Neural progenitor cell (in vitro differentiated cells): ENCODE measurements at places on chromosomes 4 and X. TPM values are rescaled to one million over a fixed set of nuclear protein-coding genes. Genes with fewer than 3 reads are reported as not detected.
A peak's percentile ranks its signal among the peaks of the same experiment; 100 is the strongest.

GRCh38 chr4:76897536-76898384, at the start of gene SOWAHB:
Gene SOWAHB (minus strand): TSS chr4:76898144. CDS start chr4:76897849, 295 bp downstream.
- H3K27ac ChIP-seq, result no peak within 1 kb of the TSS
- no peaks in the 10 kb centered on the region for H3K36me3 ChIP-seq
- peaks cover 96% of the 10 kb centered on the region for H3K27me3 ChIP-seq
- H3K4me1 ChIP-seq, result peaks cover 5% of the 10 kb centered on the region
- peak within 1 kb of the TSS; percentile 56 for H3K4me3 ChIP-seq
- peak; percentile 66 for DNase-seq

- no peaks in the 10 kb centered on the region for H3K36me3 ChIP-seq
- peaks cover 6% of the 10 kb centered on the region for H3K4me1 ChIP-seq
- DNase-seq, result no peak
- H3K4me3 ChIP-seq, result no peak overlapping the region
- H3K27me3 ChIP-seq, result no peaks in the 10 kb centered on the region
- no peak overlapping the region for H3K27ac ChIP-seq
These were observed 99.5 kb downstream of the CXXC4 start for GRCh38 chr4:104395168-104395614.

GRCh38 chrX:9342561-9343051, 122.3 kb upstream of the TBL1X start:
- no peaks in the 10 kb centered on the region for H3K36me3 ChIP-seq
- H3K4me1 ChIP-seq, result peaks cover 11% of the 10 kb centered on the region
- no peaks in the 10 kb centered on the region for H3K27me3 ChIP-seq
- H3K4me3 ChIP-seq, result peak overlapping the region; percentile 51
- no peak overlapping the region for H3K27ac ChIP-seq

GRCh38 chr4:139214039-139214534, 37.1 kb upstream of the ELF2 start:
- H3K27ac ChIP-seq, result no peak overlapping the region
- H3K4me3 ChIP-seq, result no peak overlapping the region
- peak; percentile 44 for DNase-seq
- no peaks in the 10 kb centered on the region for H3K27me3 ChIP-seq
- no peaks in the 10 kb centered on the region for H3K36me3 ChIP-seq
- H3K4me1 ChIP-seq, result no peaks in the 10 kb centered on the region

- DNase-seq, result no peak
- H3K4me3 ChIP-seq, result no peak overlapping the region
- H3K27ac ChIP-seq, result no peak overlapping the region
- H3K4me1 ChIP-seq, result peaks cover 12% of the 10 kb centered on the region
These were observed 6.2 kb downstream of the CLCN3 start for GRCh38 chr4:169626331-169627282.

DNA sequence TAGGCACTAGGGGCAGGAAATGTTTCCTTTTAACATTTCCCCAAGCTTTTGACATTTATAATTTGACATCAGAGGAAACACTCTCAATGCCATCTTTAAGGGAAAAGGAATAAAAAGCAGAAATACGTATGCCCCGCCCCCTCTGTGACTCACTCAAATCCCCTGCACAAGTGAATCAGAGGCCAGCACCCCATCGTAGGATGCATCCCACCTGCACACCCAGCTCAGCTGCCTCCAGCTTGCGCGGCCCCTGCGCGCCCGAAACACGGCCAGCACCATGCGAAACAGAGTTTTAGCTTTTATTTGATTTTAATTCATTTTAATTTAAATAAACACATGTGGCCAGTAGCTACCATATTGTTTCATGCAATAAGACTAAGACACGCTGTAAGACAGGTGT, 29.5 kb downstream of the ABLIM2 start:
- H3K4me1 ChIP-seq, result no peaks in the 10 kb centered on the region
- H3K27me3 ChIP-seq, result no peaks in the 10 kb centered on the region
- no peaks in the 10 kb centered on the region for H3K36me3 ChIP-seq
- no peak overlapping the region for H3K27ac ChIP-seq
- no peak overlapping the region for H3K4me3 ChIP-seq

GRCh38 chrX:41481264-41482109, 34.3 kb downstream of the NYX start:
- H3K27me3 ChIP-seq, result no peaks in the 10 kb centered on the region
- peaks cover 32% of the 10 kb centered on the region for H3K4me1 ChIP-seq
- DNase-seq, result peak; percentile 50
- H3K4me3 ChIP-seq, result no peak overlapping the region
- H3K27ac ChIP-seq, result no peak overlapping the region

DNA sequence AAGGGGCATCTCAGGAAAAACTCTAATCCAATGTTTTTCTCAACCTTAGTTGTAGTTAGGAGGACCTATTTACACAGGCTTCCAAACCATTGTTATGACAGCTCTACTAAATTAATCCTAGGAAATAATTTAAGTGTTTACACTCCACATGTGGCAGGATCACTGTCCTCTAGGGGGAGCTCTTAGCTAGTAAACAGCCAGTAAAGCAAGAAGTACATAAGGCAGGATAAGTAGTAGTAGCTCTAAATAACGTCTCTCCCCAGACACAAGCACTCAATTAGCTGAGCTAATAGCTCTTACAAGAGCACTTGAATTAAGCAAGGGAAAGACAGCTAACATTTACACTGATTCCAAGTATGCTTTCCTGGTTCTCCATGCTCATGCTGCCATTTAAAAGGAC, 37.3 kb downstream of the NUDT11 start:
- no peak overlapping the region for H3K4me3 ChIP-seq
- no peaks in the 10 kb centered on the region for H3K36me3 ChIP-seq
- no peak overlapping the region for H3K27ac ChIP-seq

DNA sequence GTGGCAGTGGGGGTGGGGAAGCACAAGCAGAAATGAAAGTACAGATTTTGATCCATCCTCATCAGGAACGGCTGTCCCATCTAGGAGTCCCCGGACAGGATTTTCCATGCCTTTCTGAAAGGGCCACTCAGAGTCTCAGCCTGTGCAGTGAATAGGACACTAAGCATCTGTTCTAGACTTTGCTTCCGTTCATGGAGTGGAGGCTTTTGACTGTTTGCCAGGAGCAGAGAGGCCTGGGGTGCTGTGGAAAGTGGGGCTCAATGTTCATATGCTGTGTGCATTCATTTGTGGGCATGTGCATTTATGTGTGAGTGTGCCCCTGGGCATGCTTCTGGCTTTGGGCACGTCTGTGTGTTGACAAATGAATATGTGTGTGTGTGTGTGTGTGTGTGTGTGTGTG, 25.6 kb upstream of the MAMLD1 start:
- H3K4me1 ChIP-seq, result no peaks in the 10 kb centered on the region
- no peaks in the 10 kb centered on the region for H3K36me3 ChIP-seq
- no peaks in the 10 kb centered on the region for H3K27me3 ChIP-seq
- no peak overlapping the region for H3K4me3 ChIP-seq
- DNase-seq, result no peak

- H3K27ac ChIP-seq, result no peak overlapping the region
- no peaks in the 10 kb centered on the region for H3K4me1 ChIP-seq
- no peak for DNase-seq
- H3K4me3 ChIP-seq, result no peak overlapping the region
These were observed 34.6 kb upstream of the AADAT start for GRCh38 chr4:170124406-170124805.

- H3K4me3 ChIP-seq, result no peak overlapping the region
- H3K4me1 ChIP-seq, result no peaks in the 10 kb centered on the region
- no peak for DNase-seq
- no peaks in the 10 kb centered on the region for H3K36me3 ChIP-seq
- H3K27ac ChIP-seq, result no peak overlapping the region
- no peaks in the 10 kb centered on the region for H3K27me3 ChIP-seq
These were observed 17.1 kb upstream of the C1QTNF7 start for GRCh38 chr4:15410750-15411149.

DNA sequence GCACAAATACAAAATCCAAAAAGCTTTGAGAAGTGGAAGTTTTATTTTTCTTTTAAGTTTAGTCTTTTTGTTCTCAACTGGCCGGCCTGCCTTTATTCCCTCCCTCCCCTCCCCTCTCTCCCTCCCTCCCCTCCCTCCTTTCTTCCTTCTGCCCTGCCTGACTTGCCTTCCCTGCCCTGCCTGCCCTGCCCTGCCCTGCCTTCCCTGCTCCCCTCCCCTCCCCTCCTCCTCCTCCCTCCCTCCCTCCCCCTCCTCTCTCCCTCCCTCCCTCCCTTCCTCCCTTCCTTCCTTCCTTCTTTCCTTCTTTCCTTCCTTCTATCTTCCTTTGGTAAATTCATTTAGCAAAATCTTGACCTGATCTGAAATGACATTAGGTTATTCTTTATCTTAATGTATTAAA, 69.8 kb upstream of the LIMCH1 start:
- H3K36me3 ChIP-seq, result no peaks in the 10 kb centered on the region
- no peak overlapping the region for H3K4me3 ChIP-seq
- no peak overlapping the region for H3K27ac ChIP-seq
- no peak for DNase-seq

- no peak for DNase-seq
- no peaks in the 10 kb centered on the region for H3K4me1 ChIP-seq
- no peaks in the 10 kb centered on the region for H3K36me3 ChIP-seq
- H3K27me3 ChIP-seq, result no peaks in the 10 kb centered on the region
- no peak overlapping the region for H3K27ac ChIP-seq
These were observed 184.7 kb downstream of the ARHGAP6 start for GRCh38 chrX:11481035-11481434.

- DNase-seq, result no peak
- peaks cover 37% of the 10 kb centered on the region for H3K4me1 ChIP-seq
- H3K36me3 ChIP-seq, result no peaks in the 10 kb centered on the region
- H3K27ac ChIP-seq, result no peak overlapping the region
- no peaks in the 10 kb centered on the region for H3K27me3 ChIP-seq
These were observed 90.4 kb upstream of the CITED1 start for GRCh38 chrX:72396117-72396516.

- no peaks in the 10 kb centered on the region for H3K36me3 ChIP-seq
- peak; percentile 59 for DNase-seq
- H3K27ac ChIP-seq, result no peak within 1 kb of the TSS
- H3K27me3 ChIP-seq, result peaks cover 100% of the 10 kb centered on the region
These were observed at the start of gene GPR101 for GRCh38 chrX:137033774-137034507. Gene GPR101 (minus strand): TSS chrX:137033995. CDS start chrX:137031674, 2,321 bp downstream.

GRCh38 chrX:1421433-1422134, 29.7 kb upstream of the SLC25A6 start:
- H3K4me1 ChIP-seq, result peaks cover 5% of the 10 kb centered on the region
- H3K4me3 ChIP-seq, result no peak overlapping the region
- H3K27ac ChIP-seq, result no peak overlapping the region
- H3K27me3 ChIP-seq, result no peaks in the 10 kb centered on the region

DNA sequence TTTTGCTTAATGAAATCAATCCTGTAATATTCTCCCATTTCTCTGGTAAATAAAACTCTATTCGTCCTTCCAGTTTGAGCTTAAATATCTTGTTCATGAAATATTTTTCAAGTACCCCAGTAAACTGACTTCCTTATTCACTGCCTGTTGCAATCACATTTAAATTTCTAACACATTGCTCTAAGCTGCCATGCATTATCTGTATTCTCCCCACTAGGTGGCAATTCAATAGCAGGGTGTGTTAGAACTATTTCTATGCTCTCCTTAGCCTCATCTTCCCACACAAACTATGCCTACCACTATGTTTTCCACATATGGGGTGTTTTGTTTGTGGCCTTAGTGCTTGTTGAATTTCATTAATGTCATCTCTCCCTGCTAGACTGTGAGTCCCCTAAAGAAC, 377.1 kb upstream of the HS3ST1 start:
- no peaks in the 10 kb centered on the region for H3K36me3 ChIP-seq
- H3K4me1 ChIP-seq, result no peaks in the 10 kb centered on the region
- no peak overlapping the region for H3K27ac ChIP-seq
- no peak overlapping the region for H3K4me3 ChIP-seq
- DNase-seq, result peak; percentile 8
- peaks cover 27% of the 10 kb centered on the region for H3K27me3 ChIP-seq

GRCh38 chrX:38220024-38220414, 652 bp downstream of the SRPX start:
- H3K36me3 ChIP-seq, result no peaks in the 10 kb centered on the region
- H3K4me3 ChIP-seq, result peak overlapping the region; percentile 52
- no peak overlapping the region for H3K27ac ChIP-seq

GRCh38 chr4:113732967-113733527, 28.5 kb downstream of the CAMK2D start:
- H3K27me3 ChIP-seq, result no peaks in the 10 kb centered on the region
- no peak overlapping the region for H3K27ac ChIP-seq
- no peaks in the 10 kb centered on the region for H3K4me1 ChIP-seq
- no peaks in the 10 kb centered on the region for H3K36me3 ChIP-seq
- no peak for DNase-seq
- no peak overlapping the region for H3K4me3 ChIP-seq

GRCh38 chrX:47992095-47992380, 11.8 kb downstream of the ZNF182 start:
- H3K27me3 ChIP-seq, result no peaks in the 10 kb centered on the region
- DNase-seq, result no peak
- no peaks in the 10 kb centered on the region for H3K4me1 ChIP-seq
- no peaks in the 10 kb centered on the region for H3K36me3 ChIP-seq
- H3K27ac ChIP-seq, result no peak overlapping the region

DNA sequence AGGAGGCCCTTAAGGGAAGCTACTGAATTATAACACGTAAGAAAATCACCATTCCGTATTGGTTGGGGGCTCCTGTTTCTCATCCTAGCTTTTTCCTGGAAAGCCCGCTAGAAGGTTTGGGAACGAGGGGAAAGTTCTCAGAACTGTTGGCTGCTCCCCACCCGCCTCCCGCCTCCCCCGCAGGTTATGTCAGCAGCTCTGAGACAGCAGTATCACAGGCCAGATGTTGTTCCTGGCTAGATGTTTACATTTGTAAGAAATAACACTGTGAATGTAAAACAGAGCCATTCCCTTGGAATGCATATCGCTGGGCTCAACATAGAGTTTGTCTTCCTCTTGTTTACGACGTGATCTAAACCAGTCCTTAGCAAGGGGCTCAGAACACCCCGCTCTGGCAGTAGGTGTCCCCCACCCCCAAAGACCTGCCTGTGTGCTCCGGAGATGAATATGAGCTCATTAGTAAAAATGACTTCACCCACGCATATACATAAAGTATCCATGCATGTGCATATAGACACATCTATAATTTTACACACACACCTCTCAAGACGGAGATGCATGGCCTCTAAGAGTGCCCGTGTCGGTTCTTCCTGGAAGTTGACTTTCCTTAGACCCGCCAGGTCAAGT, 6.9 kb upstream of the MSANTD1 start:
- H3K27me3 ChIP-seq, result no peaks in the 10 kb centered on the region
- no peak overlapping the region for H3K27ac ChIP-seq
- no peak for DNase-seq
- no peak overlapping the region for H3K4me3 ChIP-seq

DNA sequence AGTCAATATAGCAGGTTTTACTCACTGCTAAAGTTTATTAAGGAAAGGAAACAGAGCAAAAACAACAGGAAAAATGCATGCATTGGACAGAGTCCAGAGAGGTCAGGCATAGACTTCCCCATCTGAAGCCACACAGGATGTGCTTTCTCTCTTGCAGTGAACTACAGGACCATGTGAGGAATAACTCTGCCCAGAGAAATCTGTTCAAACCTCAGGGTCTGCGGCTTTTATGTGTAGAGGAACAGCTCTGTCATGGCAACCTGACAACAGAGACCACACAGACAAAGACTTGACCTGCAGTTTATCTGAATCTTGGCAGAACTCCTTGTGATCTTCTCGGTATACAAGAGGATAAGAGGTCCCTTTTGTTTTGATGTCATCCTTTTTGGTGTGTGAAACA, 46.3 kb upstream of the LONRF3 start:
- no peak overlapping the region for H3K4me3 ChIP-seq
- no peak for DNase-seq
- no peak overlapping the region for H3K27ac ChIP-seq
- no peaks in the 10 kb centered on the region for H3K4me1 ChIP-seq

The YIPF6 gene
- 29.9 and 42.3 TPM in 2 replicates for total RNA-seq

The CRLF2 gene
- total RNA-seq, result not detected in 2 replicates

The RASSF6 gene
- total RNA-seq, result not detected in 2 replicates

The GAGE2A gene
- total RNA-seq, result not detected in 2 replicates

The ARAP2 gene
- total RNA-seq, result 0.87 and 1.6 TPM in 2 replicates

The GIMD1 gene
- total RNA-seq, result not detected in 2 replicates

The GAGE12F gene
- not detected in 2 replicates for total RNA-seq

The TEX13B gene
- total RNA-seq, result not detected in 2 replicates
